ENCODE measurements at places on chromosomes 5 and 9.
A peak's percentile ranks its signal among the peaks of the same experiment; 100 is the strongest.

DNA sequence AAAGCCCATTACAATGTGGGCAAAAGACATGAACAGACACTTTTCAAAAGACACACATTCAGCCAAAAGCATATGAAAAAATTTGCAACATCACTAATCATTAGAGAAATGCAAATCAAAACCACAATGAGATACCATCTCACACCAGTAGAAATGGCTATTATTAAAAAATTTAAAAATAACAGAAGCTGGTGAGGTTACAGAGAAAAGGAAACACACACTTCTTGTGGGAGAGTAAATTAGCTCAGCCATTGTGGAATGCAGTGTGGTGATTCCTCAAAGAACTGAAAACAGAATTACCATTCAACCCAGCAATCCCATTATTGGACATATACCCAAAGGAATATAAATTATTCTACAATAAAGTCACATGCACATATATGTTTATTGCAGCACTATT lies 585.2 kb upstream of the TUSC1 start:
- no peak for DNase-seq

DNA sequence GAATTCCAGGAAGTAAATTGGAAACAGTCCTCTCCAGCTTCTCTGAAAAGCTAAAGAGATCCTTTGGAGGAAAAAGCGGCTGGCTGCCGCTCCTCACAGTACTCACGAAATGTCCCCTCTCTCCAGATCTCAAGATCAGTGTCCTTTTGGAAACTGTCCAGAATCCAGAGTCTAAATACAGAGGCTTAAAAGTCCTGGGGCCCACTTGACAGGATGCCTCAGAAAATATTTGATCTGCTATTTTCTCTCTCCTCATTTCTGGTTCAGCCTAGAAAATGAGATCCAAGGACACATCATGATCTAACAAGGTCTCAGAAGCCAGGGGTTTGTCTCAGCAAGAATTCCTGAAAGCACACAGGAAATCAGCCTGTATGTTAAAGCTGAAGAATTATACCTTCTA lies 7.2 kb downstream of the C1QTNF2 start:
- DNase-seq = no peak

GRCh38 chr9:29211580-29212396 lies 1638.5 kb upstream of the C9orf72 start:
- DNase-seq = peak; percentile 34

GRCh38 chr9:2755285-2755684 lies 38.0 kb downstream of the KCNV2 start:
- DNase-seq = no peak

- no peak for DNase-seq
Observed at GRCh38 chr5:171624396-171624795, 161.2 kb upstream of the SMIM23 start.

DNA sequence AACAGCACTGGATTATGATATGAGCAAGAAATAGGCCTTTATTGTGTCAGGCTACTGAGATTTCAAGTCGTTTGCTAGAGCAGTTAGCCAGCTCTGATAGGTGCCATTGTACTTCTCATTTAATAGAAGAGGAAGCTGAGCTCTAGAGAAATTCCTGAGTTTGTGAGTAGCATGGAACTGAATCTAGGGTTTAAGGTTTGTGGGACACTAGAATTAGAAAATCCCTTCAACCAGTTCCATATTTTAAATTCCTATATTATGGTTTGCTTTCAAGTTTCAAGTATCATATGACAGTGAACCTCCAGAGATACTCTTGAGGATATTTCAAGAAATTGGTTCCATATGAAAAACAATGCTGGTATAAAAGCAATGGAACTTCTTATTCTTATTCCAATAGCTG lies 87.6 kb downstream of the ANKRD55 start:
- no peak for DNase-seq

- DNase-seq = no peak
Observed at GRCh38 chr5:143501310-143502044, 98.0 kb upstream of the NR3C1 start.

DNA sequence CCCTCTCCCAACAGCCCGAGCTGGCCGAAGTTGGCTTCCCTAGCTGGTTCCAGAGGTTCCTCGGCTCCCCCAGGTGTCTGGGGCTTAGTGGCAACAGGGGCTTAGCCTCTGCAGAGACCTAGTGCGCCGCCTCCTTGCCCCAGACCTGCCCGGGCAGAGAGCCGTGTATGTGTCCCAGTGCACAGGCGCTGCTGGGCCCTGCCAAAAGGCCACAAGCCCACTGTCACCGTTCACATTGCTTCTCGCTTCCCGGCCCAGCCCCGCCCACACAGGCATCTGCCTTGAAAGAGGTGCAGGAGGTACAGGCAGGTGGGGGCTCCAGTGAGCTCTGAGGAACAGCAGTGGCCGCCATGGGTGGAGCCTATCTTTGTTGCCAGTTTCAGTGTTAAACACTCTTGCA lies 2.5 kb upstream of the CACFD1 start:
- no peak for DNase-seq

DNA sequence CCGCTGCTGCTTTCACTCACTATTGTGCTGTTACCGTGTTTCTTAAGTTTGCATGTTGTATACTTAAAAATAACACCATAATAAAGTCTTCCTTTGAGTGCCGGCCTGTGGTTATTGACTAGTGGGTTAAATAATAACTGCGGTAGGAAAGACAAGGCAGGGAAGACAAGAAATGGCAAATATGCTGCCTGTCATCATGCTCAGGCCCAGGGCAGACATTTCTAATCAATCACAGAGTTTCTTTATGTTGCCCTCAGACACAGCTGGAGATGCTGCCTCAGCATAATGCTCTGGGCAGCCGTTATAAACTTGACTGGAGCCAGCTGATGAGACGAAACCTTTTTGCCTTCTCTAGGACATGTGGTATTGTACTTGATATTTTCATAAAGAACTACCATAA lies 215.0 kb downstream of the GAPVD1 start:
- no peak for DNase-seq

GRCh38 chr9:87307848-87308247 lies 189.8 kb upstream of the DAPK1 start:
- DNase-seq = no peak

DNA sequence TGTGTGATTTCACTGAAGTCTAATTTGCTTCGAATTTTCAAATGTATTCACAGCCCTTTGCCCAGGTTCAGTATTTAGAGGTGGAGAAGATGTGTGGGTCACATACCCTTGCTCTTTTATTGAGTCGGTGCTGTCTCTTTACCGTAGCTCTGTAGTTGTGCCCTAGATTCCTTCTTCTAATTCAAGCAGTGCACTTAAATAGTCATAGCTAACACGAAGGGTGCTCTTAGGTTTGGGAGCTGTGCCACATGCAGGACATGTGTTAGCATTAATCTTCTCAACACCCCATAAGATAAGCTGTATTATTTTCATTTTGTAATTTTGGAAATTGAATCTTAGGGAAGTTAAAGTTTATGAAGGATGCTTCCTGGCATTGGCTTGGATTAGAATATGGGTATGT lies 293.3 kb downstream of the MAST4 start:
- DNase-seq = no peak

- DNase-seq = no peak
Observed at GRCh38 chr5:158943057-158943456, 156.7 kb downstream of the EBF1 start.

DNA sequence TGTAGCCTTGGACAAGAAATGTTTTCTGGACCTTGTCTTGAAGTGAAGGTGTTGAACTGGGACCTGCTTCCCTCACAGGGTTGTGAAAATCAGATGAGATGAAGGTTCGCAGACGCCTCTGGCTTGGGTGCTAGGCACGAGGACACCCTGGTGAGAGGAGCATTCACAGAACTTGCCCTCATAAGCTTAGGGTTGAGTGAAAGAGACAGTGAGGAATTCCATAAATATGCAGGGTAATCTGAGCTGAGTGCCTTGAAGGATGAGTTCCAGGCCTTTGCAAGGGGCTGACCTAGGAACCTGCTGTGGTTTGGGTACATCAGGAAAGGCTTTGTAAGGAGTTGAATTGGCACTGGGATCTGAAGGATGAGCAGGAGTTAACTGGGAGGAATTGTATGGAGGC lies 75.7 kb upstream of the SAP30L start:
- no peak for DNase-seq

DNA sequence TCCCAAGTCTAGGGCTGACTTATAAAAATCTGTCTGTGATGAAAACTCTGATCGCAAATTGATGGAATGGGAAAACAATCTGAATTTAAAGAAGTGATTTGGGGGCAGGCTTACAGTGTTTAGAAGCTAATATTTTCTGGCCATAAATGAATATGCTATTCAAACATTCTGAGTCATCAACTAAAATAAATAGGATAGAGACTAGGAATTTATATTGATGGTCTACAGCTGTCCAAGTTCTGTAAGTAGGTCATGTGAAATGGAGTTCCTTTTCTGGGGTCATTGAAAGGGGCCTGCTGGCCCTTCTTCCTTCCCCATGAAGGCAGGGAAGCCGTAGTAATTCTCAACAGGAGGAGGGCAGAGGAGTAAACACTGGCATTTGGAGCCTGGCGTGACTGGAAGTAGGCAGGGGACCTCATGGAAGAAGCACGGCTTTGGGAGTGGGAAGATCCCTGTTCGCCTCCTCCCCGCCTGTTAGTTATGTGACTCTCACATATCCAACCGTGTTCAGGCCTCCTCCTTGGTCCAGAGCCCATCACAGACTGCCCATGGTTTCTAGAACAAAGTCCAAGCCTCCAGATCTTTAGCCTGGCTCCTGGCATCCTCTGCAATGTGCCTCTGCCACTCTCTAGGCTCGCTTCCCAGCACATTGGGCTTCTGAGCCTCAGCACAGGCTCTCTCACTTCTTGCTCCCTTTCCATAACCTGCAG lies 31.7 kb downstream of the ALG2 start:
- DNase-seq = no peak

- no peak for DNase-seq
Observed at GRCh38 chr5:179866241-179867078, 7.8 kb upstream of the MRNIP start.

GRCh38 chr5:64229163-64229774 lies 63.6 kb downstream of the RNF180 start:
- DNase-seq = no peak

DNA sequence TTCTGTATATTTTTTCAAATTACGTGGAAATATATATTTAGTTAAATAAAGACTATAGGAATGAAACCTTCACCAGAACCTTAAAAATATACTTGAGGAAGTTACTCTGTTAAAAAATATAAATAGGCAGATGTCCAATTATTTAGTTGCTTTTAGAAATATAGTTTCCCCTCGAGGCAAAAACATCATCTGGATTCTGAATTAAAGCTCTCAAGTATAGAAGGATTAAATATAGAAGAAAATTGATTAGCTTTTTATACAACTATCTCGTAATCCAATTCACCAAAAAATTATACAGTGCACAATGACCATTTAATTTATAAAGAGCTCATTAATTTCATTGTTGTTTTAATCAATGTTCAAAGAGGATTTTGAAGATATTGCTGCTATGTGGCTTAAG lies 601.4 kb downstream of the GABRG2 start:
- DNase-seq = no peak

- DNase-seq = no peak
Observed at GRCh38 chr9:114344188-114344566, 14.5 kb downstream of the ORM2 start.

GRCh38 chr9:98977246-98977714 lies 33.6 kb downstream of the COL15A1 start:
- DNase-seq = no peak

DNA sequence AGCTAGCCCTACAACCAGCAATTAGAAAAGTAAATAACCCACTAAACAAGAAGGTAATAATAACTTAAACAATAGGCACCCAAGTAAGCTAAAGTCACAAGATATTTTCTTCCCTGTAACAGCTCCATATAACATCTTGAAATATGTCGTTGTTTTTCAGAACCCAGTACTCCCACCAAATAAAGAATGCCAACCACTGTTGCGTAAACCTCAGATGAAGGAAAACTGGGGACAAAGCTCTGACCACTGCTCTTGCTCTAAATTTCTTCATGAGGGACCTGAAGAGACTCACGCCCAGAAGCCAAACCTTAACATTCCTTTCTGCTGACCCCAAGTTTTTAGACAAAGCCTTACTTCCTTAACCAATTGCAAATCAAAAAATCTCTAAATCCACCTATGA lies 267.7 kb upstream of the GAS1 start:
- DNase-seq = no peak
